NCI-H1694 treated with DMSO at 0.1 percent for 48 hours (cell line): ENCODE measurements at places on chromosomes 3 and 15.

- no peak for DNase-seq
These were observed 123.6 kb upstream of the VEPH1 start for GRCh38 chr3:157626817-157627216.

GRCh38 chr3:67028001-67028784 is 30.1 kb downstream of the KBTBD8 start:
- no peak for DNase-seq

DNA sequence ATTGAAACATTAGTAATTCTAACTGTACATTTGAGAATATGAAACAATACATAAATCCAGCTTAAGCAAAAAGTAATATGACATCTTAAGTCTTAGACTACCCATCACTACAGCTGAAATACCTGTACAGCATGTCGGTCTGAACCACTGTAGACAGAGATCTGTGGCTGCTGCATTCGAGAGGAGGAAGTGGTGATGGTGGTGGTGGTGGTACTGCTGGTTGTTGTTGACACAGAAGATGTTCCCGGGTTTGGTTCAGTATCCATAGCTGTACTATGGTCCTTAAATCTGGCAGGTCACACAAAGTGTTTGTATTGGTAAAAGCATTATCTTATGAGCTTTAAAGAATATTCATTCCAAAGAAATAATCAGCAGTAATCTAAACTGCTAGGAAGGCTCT is 2.9 kb downstream of the PHC3 start:
- no peak for DNase-seq

DNA sequence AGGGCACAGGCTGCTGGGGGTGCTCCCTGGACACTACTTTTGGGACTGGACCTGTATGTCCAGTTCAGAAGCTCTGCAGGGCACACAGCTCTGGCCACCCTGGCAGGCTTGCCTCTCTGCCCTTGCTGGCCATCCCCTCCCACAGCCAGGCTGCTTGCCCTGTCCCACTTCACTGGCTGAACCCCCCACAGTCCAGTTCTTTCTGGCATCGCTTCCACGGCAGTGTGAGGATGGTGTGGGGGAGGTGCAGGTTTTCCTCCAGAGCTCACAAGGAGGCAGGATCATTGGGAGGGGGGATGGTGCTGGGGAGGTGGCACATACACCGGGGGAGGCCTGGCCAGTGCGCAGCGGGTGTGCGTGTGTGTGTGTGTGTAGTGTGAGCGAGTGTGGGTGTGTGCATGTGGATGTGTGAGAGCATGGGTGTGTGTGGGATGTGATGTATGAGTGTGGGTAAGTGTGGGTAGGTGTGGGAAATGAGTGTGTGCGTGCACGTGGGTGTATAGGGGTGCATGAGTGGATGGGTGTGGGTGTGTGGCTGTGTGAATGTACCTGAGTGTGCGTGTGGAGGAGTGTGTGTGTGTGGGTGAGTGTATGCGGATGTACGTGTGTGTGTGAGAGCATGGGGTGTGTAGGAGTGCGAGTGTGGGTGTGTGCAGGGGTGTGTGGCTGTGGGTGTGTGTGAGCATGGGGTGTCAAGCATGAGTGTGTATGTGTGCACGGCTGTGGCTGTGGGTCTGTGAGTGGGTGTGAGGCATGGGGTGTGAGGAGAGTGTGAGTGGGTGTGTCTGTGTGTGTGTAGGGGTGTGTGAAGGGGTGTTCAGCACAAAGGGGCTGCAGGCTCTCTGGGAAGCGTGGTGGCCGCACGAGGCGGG is 155.2 kb downstream of the NSMCE3 start:
- DNase-seq, result no peak

DNA sequence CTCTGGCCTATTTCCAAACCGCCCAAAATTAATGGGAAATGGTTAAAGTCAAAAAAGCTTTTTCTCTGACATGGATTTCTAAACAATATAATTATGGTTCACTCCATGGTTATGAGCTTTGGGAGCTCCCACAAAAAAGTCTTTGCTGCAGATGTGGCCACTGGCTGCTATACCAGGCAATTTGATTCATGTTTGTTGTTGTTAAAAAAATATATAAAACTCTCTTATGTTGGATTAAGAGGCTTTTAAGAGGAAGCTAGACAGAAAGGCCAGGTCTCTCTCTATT is 258.6 kb downstream of the TIGIT start:
- no peak for DNase-seq

GRCh38 chr3:9109568-9109914 is 139.9 kb downstream of the SRGAP3 start:
- DNase-seq, result no peak

DNA sequence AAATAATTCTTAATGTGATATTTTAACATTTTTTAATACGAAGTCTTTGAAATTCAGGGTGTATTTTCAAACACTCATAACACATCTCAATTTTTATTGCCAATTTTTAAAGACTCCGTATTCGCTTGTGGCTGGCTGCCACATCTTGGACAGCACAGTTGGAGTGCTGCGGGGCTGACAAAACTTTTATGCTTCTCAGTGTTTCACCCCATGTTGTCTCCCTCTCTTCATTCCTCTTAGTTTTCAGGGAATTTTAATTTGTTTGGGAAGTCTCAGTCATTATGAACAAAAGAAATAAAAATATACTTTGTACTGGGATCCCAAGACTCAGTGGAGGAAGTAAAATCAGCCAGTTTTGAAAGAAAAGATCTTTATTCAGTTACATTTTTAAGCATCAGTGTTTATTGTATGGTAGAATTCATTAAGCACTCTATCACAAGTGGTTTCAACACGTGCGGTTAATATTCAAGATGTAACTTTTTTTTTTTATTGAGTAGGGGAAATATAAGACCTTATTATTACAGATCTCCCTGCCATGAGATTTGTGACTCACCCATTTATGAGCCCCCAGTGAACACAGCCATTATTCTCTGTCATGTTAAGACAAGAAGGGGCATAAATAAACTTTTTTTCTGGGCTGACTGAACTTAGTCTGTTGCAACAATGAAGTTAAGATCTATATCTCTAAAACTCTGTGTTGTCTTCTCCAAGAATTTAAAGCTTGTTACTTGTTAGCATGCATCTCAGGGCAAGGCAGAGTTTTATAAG is 26.8 kb downstream of the KAT2B start:
- DNase-seq, result no peak

DNA sequence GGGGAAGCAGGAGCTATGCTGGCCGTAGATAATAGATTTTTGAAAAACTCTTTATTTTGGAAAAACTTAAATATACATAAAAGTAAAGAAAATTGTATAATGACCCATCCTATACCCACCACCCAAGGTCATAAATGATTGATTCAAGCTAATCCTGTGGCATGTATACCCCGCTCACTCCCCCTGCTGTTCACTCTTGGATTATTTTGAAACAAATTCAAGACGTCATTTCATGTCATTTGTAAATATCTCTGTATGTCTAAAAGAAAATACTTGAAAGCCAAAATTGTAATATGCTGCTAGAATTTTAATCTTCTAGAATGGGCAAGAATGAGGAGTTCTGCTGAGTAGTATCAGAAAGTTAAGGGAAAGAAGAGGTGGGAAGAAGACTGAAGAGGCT is 241.7 kb downstream of the FEZF2 start:
- DNase-seq, result no peak
